ENCODE measurements at places on chromosomes 3 and 15. TPM values are rescaled to one million over a fixed set of nuclear protein-coding genes. Genes with fewer than 3 reads are reported as not detected.

The FAM98B gene
- 24.8 TPM for total RNA-seq

The CD96 gene
- total RNA-seq: 9.5 TPM

The SPTSSB gene
- total RNA-seq: not detected

The SPINK8 gene
- not detected for total RNA-seq

The ITIH1 gene
- total RNA-seq: not detected

The GOLGA8K gene
- 2.1 TPM for total RNA-seq

The VGLL3 gene
- 61.5 TPM for total RNA-seq

The FGD5 gene
- total RNA-seq: 84.2 TPM

DNA sequence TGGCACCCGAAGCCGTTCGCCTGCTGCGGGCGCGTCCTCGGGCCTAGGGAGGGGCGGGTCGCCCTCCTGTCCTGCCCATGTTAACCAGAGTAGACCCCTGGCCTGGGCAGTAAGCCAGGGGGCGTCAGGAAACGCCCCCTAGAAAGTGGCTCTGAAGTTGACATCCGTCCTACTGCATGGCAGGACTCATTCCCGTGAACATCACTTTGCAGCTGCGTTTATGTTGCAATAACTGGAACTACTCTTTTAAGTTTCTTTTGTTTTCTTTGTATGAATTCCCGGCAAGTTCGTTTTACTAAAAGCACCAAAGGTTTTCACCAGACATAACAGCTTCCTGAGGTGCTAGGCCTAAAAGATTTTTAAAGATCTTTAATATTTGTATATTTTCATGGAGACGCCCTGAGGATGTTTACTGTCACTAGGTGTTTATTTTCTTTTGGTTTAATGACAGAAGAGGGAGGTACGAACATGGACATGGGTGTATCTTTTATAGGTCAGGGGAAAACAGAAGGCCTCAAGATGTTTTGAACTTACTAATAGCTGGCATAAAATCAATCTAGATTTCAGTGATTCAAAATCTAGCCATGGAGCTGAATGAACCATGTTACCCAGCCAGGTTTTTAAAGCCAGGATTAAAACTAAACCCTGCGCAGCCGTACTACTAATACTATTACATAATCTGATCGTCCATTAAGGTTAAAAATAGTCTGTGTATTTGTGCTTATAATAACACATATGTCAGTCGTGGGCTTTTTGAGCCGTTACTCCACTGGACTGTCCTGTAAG is 1.0 kb downstream of the C15orf61 start:
- H3K4me1 ChIP-seq: peaks cover 22% of the 10 kb centered on the region
- H3K4me3 ChIP-seq: peak overlapping the region; percentile 87
- peak overlapping the region; percentile 96 for H3K27ac ChIP-seq

- H3K27me3 ChIP-seq: no peaks in the 10 kb centered on the region
- no peak overlapping the region for H3K4me3 ChIP-seq
- H3K27ac ChIP-seq: no peak overlapping the region
- no peaks in the 10 kb centered on the region for H3K4me1 ChIP-seq
- no peak for DNase-seq
- no peaks in the 10 kb centered on the region for H3K36me3 ChIP-seq
Measured at GRCh38 chr3:155948476-155948875, 78.0 kb downstream of the GMPS start.

DNA sequence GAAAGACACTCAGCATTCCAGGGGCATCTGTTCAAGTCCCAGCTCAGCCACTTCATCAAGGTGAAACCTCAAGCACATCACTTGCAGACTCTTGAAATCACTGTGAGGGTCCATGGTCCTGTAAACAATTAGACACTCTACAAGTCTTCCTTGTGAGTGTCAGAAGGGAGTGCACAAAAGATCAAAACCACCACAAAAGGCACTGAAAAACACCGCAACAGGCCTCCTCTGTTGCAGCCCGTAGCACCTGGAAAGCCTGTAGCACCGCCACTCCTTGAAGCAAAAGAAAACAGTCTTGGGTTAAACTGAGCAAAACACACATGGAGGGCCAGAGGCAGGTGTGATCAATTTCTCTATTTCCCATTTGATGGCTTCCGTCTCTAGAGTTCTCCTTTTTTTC is 63.8 kb upstream of the SNRK start:
- H3K4me3 ChIP-seq: no peak overlapping the region
- H3K27me3 ChIP-seq: no peaks in the 10 kb centered on the region
- no peaks in the 10 kb centered on the region for H3K4me1 ChIP-seq
- no peak for DNase-seq

- no peaks in the 10 kb centered on the region for H3K36me3 ChIP-seq
- DNase-seq: no peak
- H3K27me3 ChIP-seq: no peaks in the 10 kb centered on the region
- no peaks in the 10 kb centered on the region for H3K4me1 ChIP-seq
- no peak overlapping the region for H3K4me3 ChIP-seq
Measured at GRCh38 chr3:194023501-194024280, 112.3 kb upstream of the HES1 start.

DNA sequence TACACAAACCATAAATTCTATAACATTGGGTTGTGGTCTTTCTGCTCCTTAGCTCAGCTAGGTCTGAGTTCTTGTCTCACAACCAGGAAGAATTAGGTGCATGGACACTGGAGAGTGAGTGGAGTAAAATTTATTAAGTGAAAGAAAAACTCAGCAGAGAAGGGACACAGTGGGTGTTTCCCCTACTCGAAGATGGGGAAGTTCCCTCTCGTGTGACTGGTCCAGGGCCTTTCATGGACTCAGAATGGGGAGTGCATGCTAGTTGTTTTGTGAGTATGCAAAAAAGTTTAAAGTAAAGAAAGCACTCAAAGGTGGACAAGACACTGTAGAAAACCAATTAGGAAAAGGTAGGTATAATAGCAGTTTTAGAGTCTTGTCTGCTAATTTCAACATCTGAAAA is 215.5 kb upstream of the RORA start:
- no peaks in the 10 kb centered on the region for H3K27me3 ChIP-seq
- DNase-seq: no peak
- H3K4me3 ChIP-seq: no peak overlapping the region
- H3K27ac ChIP-seq: no peak overlapping the region
- no peaks in the 10 kb centered on the region for H3K4me1 ChIP-seq

DNA sequence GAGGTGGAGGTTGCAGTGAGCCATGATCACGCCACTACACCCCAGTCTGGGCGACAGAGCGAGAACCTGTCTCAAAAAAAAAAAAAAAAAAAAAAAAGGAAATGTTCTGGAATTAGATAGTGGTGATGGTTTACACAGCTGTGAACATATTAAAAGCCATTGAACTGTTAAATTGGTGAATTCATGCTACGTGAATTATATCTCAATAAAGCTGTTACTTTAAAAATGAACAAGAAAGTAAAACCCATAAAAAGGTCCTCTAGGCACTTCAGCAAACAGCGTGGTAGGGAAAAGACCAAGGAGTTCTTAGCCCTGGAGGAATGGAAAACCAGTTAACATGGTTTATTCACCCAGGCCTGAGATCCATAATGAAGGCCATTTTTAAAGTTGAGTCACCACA is 180.1 kb downstream of the ATG7 start:
- H3K4me1 ChIP-seq: no peaks in the 10 kb centered on the region
- H3K36me3 ChIP-seq: no peaks in the 10 kb centered on the region
- no peak overlapping the region for H3K4me3 ChIP-seq
- no peak for DNase-seq
- H3K27ac ChIP-seq: no peak overlapping the region

GRCh38 chr3:23325466-23326065 is 122.4 kb downstream of the UBE2E2 start:
- DNase-seq: no peak
- H3K27me3 ChIP-seq: no peaks in the 10 kb centered on the region
- H3K4me3 ChIP-seq: no peak overlapping the region

- H3K4me3 ChIP-seq: no peak overlapping the region
- H3K27me3 ChIP-seq: no peaks in the 10 kb centered on the region
- DNase-seq: no peak
- peaks cover 11% of the 10 kb centered on the region for H3K4me1 ChIP-seq
Measured at GRCh38 chr15:69324565-69324964, 25.9 kb downstream of the PAQR5 start.

- no peak for DNase-seq
- H3K36me3 ChIP-seq: no peaks in the 10 kb centered on the region
- no peak overlapping the region for H3K27ac ChIP-seq
- H3K4me1 ChIP-seq: no peaks in the 10 kb centered on the region
Measured at GRCh38 chr3:170740726-170741591, 129.0 kb downstream of the RPL22L1 start.

DNA sequence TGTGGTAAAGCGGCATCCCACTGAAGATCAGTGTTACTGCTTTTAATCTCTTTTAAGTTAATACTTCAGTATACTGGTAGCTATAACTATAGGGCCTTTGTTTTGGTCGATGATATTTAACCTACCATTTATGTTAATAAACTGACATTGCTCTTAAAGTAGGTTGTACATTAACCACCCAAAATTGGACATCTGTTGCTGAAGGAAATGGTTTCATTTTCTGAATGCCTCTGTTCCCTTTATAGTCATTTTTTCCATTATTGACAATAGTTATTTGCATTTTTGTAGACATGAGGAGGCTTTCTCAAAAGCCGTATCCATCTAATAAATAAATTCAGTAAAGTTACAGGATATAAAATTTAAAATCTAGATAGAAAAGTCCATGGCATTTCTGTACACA is 252.4 kb upstream of the UBE2E1 start:
- no peaks in the 10 kb centered on the region for H3K4me1 ChIP-seq
- no peaks in the 10 kb centered on the region for H3K36me3 ChIP-seq
- no peak for DNase-seq
- no peaks in the 10 kb centered on the region for H3K27me3 ChIP-seq

GRCh38 chr3:54954022-54954421 is 26.2 kb upstream of the LRTM1 start:
- H3K4me3 ChIP-seq: no peak overlapping the region
- H3K36me3 ChIP-seq: no peaks in the 10 kb centered on the region
- no peaks in the 10 kb centered on the region for H3K4me1 ChIP-seq

DNA sequence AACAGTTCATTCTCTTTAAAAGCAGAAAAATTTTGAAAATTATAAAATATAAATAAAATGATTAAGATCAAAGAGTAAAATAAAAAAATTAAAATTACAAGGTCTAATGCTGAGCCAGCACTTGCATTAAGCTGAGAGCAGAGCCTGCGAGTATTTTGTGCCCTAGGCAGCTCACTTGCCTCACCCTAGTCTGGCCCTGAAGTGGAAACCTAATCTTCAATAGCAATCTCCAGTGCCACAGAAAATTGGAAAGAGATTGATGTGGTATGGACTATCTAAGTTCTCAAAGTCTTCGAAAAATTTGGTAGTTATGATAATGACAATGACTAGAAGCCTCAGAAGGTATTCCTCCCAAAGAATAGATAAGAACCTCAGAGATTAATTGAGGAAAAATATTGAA is 459.4 kb upstream of the CBLB start:
- H3K4me3 ChIP-seq: no peak overlapping the region
- H3K4me1 ChIP-seq: no peaks in the 10 kb centered on the region
- no peaks in the 10 kb centered on the region for H3K36me3 ChIP-seq
- H3K27me3 ChIP-seq: no peaks in the 10 kb centered on the region
- no peak overlapping the region for H3K27ac ChIP-seq

GRCh38 chr15:91150502-91151160 is 50.6 kb downstream of the SV2B start:
- H3K36me3 ChIP-seq: no peaks in the 10 kb centered on the region
- H3K4me3 ChIP-seq: no peak overlapping the region
- DNase-seq: no peak
- H3K27ac ChIP-seq: no peak overlapping the region
- H3K4me1 ChIP-seq: no peaks in the 10 kb centered on the region
- peaks cover 26% of the 10 kb centered on the region for H3K27me3 ChIP-seq

DNA sequence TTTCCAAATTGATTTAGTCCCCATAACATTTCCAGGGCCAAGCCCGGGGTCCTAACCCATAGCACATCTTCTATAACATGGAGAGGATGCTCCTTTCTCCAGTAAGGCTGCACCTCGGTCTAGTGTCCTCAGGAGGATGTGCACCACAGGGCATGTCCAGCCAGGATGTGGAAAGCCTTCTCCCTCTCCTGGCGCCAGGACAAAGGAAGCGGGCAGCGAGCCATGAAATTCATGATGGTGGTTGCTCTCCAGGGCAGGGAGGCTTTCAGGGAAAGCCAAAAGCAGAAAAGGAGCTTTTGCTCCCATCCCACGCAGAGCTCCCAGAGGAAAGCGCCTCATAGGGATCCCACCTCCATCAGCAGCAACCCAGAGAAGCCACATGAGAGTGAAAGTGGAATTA is 220.0 kb downstream of the ADAMTSL3 start:
- no peak overlapping the region for H3K4me3 ChIP-seq
- H3K4me1 ChIP-seq: peaks cover 3% of the 10 kb centered on the region
- H3K27me3 ChIP-seq: no peaks in the 10 kb centered on the region

- H3K4me1 ChIP-seq: no peaks in the 10 kb centered on the region
- H3K27ac ChIP-seq: no peak overlapping the region
- H3K36me3 ChIP-seq: no peaks in the 10 kb centered on the region
- no peak overlapping the region for H3K4me3 ChIP-seq
- peaks cover 23% of the 10 kb centered on the region for H3K27me3 ChIP-seq
Measured at GRCh38 chr15:91124132-91124531, 24.1 kb downstream of the SV2B start.

DNA sequence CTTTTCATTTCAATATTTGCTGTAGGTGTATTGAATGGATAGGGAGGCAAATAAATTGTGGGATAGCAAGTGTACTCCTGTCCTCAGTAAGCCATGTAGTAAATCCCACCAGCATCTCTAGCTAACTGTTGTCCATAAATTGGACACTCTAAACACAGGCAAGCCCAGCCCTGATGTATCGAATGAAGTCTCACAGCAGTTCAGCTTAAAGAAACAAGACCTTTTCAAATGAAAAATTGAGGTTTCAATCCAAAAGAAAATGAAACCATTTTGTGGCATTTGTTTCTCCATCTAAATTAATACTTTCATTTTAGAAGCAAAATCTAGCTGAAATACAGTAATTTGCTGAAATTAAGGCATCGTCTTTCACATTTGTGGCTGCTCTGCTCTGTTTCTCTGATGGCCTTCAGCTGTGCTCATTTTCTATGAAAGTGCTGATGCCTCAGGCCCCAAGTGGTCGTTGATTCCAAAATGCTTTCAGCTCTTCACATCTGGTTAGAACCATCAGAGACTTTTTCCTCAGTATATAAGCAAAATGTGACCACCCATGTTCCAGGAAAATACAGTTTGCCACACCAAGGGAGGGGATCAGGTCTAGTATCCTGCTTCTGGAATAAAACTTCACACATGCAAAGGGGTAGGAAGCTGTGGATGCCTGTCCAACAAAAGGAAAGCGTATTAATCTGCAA is 245.0 kb downstream of the ZMAT3 start:
- H3K27ac ChIP-seq: no peak overlapping the region
- H3K4me1 ChIP-seq: no peaks in the 10 kb centered on the region
- no peak for DNase-seq
- H3K27me3 ChIP-seq: no peaks in the 10 kb centered on the region
- H3K4me3 ChIP-seq: no peak overlapping the region
- H3K36me3 ChIP-seq: no peaks in the 10 kb centered on the region

- no peaks in the 10 kb centered on the region for H3K27me3 ChIP-seq
- no peak overlapping the region for H3K4me3 ChIP-seq
- DNase-seq: no peak
- H3K4me1 ChIP-seq: no peaks in the 10 kb centered on the region
- H3K27ac ChIP-seq: peak overlapping the region; percentile 30
Measured at GRCh38 chr3:73772076-73772886, 147.5 kb upstream of the PDZRN3 start.

DNA sequence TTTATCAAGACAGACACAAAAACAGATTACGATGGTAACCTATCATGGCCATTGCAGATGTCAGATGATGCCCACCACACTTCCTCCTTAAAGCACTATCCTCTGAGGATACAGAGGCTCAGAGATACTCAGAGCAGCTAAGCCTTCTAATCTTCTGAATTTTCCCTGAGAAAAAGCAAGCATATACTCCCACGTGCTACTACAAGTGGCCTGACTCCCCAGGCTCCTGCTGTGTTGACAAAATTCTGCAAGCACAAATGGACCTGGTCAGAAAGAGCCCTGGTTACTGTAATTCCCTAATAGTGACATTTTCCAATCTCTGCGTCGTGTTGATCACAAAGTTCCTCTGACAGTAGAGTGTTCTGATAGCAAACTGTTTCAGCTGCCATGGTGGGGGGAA is 207.1 kb downstream of the KCNMB2 start:
- no peak for DNase-seq
- no peaks in the 10 kb centered on the region for H3K4me1 ChIP-seq
- H3K27me3 ChIP-seq: no peaks in the 10 kb centered on the region
- H3K36me3 ChIP-seq: no peaks in the 10 kb centered on the region

All from upper lobe of right lung (tissue), 1 donor.